ENCODE measurements at places on chromosomes 4 and X.

DNA sequence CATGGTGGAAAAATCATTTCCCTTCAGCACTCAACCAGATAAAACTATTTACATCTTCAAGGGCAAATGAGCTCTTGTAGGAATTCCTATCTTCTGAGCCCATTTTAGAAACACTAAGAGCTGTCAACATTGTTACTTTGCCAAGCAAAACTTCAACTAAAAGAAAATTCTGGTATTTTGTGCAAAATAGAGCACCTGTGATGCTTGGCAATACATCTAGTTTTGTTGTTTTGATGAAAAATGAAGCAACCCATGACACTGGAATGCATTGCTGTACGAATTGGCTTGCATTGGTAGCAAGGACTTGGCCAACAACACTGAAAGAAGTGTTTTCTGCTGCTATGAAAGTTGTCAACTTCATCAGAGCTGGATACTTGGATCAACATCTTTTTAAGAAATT, 194.4 kb downstream of the COX18 start:
- no peak for DNase-seq

DNA sequence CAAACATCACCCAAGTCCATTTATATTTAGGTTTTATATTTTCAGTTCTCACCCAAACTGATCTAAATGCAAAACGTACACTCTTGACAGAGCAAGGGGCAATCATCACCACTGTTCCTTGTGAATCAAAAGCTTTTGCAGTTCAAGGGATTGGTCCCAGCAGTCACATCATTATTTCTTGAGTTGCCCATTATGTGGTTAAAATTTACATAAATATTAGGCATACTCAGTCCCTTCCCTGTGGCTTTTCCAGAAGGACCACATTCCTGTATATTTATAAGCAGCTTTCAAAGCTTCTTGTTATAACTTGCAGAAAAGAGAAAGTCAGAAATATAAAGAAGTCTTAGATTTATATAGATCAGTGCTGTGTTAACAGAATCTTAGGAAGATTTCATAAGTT, 224.4 kb downstream of the CLCN4 start:
- no peak for DNase-seq

GRCh38 chrX:136380010-136380769, 79.4 kb downstream of the ADGRG4 start:
- no peak for DNase-seq

GRCh38 chr4:80361329-80361900, 25.9 kb downstream of the CFAP299 start:
- peak; percentile 52 for DNase-seq

DNA sequence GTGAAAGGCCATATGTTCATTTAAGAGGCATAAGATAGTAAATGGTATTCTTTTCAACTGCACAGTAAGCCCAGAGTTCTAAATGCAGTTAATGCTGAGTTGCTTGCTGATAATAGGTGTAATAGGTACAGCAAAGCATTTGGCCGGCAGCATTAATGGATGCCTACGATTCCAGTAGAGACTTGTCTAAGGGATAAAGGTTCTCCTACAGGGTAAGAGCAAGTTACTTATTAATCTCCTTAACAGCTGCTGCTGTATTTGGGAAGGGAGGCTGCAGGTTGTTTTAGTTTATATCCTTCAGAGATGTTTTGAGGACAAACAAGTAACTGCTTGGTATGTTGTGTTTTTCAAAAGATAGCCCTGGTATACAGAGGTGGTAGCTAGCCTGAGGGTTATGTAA, 16.8 kb downstream of the TSPAN7 start:
- DNase-seq, result no peak

DNA sequence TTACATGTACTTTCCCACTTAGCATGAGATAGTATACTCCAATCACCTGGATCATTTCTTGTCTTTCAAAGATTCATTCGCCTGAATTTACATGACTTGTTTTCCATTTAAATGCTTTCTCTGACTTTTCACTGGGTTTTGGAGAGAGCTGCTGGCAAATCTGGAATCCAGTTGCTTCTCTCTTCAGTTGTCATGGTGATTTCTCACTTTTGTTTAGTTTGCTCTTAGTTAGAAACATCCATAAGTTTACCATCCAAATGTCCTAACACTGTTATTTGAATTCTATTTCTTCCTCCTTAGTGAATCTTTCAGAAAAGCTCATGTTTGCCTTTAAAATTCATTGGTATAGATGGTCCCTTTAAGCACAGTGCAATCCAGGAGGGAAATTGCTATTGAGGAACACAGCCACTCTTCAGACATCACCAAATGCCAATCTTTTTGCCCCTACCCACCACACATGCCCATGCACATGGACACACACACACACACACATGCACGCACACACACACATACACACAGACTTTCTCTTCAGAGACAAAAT, 51.7 kb downstream of the REELD1 start:
- no peak for DNase-seq

DNA sequence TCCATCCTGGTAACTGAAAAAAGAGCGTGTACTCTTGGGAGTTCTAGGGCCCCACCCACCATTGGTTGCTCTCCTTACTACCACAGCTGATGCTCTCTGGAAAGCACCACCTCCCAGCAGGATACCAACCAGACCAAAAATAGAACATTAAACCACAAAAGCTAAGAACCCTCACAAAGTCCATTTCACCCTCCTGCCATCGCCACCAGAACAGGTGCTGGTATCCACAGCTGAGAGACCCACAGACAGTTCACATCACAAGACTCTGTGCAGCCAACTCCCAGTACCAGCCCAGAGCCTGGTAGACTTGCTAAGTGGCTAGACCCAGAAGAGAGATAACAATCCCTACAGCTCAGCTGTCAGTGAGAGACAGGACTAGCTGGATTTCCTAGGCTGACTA, 240.6 kb downstream of the PABPC4L start:
- DNase-seq, result no peak

DNA sequence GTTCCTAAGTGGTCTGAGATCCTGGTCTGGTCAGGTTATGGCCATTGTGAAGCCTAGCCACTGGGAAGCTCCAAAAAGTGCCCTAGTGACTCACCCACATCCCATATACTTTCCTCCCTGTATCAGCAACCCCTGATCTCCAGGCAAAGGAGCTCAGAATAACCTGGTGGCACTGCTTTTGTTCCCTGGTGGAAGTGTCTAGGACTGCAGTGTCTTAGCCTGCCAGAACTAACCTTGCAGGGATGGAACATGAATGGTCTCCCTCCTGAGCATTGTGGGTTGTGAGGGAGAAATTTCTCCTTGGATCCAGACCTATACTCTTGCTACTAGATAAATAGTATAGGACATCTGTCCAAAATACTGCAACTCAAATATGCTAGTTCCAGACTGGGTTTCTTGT, 27.9 kb upstream of the WDR1 start:
- DNase-seq, result no peak

GRCh38 chr4:156771171-156771837, 200.3 kb downstream of the PDGFC start:
- DNase-seq, result peak; percentile 77

GRCh38 chrX:42752730-42753129, 25.2 kb downstream of the PPP1R2C start:
- DNase-seq, result no peak

GRCh38 chrX:46796574-46797191, 37.8 kb upstream of the SLC9A7 start:
- peak; percentile 91 for DNase-seq

- no peak for DNase-seq
Measured at GRCh38 chr4:139986106-139986505, 167.9 kb downstream of the MAML3 start.

All from HT-29 (cell line).